ENCODE measurements at places on chromosomes 16 and 17.
A peak's percentile ranks its signal among the peaks of the same experiment; 100 is the strongest.

DNA sequence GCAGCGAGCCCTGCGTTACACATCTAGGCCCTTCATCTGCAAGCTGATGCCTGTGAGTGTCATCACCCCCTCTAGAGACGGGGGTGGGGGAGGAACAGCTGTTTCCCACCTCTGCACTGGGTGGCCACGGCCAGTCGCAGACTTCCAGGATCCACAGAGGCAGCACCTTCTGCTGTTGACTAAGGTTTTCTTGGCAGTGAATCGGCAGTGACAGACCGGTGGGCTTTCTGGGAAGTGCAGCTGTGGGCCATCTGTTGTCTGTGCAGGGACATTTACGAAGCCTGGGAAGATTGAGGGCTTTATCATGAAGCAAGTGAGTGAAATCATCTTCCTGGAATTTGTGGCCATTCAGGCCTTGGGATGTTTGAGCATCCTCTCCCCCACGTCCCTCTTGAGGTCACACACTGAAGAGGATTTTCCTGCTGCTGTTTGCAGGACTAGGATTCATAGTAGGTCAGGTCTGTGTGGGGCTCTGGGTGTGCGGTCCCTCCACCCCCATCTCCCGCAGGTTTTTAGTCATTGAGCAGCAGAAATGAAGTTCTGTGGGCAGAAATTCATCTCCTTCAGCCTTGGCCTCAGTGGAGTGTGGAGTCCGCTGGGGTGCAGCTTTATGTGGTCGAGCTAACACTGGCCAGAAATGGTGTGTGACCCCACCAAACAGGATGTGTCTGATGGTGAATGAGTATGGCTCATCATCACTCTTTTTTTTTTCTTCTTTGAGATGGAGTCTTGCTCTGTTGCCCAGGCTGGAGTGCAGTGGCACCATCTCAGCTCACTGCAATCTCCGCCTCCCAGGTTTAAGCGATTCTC lies 12.0 kb downstream of the PGS1 start:
- DNase-seq: no peak

DNA sequence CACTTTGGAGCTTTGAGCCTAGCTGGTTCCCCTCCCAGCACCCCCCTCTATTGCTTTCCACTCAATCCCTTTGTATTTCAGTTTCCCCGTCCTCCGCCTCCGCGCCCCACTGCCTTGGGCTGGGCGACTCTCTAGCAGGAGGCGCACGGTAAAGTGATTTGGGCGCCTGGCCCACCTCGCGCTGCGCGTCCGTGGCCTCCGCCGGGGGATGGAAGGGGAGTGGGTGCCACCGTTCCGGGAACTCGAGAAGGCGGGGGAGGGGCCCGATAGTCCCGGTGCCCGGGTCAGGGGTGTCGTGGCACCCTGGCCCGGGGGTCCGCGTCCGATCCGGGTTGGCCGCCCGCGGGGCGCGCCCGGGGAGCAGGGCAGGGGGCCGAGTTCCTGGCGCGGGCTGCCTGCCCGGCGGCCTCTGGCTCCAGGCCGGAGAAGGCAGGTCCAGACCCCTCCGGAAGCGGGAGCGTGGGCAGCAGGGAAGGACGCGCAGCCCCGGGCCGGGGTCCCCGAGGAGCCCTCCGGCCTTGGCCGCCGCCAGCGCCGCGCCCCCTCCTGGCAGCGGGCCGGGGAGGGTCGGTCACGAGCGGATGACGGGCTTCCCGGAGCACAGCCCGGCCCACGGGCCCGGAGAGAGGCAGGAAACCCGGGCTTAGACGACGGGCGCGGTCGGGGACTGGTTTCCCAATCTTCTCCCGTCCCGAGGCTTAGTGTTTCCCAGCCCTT lies 15.8 kb downstream of the MEOX1 start:
- no peak for DNase-seq

- no peak for DNase-seq
Observed at GRCh38 chr16:20760346-20760745, 3.5 kb upstream of the ACSM3 start.

- no peak for DNase-seq
Observed at GRCh38 chr17:9241774-9242496, 220.6 kb downstream of the NTN1 start.

DNA sequence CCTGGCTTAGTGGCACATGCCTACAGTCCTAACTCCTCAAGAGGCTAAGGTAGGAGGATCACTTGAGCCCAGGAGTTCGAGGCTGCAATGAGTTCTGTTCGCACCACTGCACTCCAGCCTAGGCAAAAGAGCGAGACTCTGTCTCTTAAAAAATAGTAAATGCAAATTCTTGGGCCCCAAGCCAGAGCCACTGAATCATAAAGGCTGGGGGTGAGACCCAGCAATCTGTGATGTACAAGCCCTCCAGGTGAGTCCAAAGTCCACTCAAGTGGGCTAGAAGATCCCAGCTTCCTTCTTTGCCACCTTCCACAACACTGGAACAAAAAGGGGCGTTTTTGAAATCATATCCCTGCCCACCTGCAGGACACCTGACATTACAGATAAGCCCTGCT lies 16.9 kb downstream of the TRIM25 start:
- no peak for DNase-seq

- DNase-seq: no peak
Observed at GRCh38 chr17:27818401-27819105, 18.2 kb upstream of the NOS2 start.

DNA sequence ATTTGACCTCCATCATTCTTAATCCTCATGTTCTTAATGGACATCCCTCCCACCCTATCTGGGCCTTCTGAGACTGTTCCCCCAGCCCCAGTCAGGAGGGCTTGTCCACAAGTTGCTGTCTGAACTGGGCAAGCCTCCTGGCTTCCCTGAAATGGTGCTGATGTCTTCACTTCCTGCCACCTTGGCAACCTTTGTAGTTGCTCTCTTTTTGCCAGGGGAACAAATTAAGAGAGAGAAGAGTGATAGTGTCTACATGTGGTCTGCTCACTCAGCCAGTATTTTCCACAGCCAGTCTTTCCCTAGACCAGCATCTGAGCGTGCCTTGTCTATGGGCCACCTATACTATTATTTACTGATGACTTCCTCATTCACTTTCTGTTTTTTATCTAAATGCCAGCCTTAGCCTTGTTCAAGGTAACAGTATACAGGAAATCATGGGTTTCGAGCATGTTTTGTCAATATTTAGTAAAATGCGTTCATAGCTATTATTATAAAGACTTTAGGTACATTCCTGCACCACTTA lies 710.1 kb downstream of the MAF start:
- no peak for DNase-seq

GRCh38 chr17:33050611-33051140 lies 59.0 kb downstream of the SPACA3 start:
- no peak for DNase-seq

GRCh38 chr17:64749306-64749705 lies 87.2 kb upstream of the SMURF2 start:
- DNase-seq: no peak

DNA sequence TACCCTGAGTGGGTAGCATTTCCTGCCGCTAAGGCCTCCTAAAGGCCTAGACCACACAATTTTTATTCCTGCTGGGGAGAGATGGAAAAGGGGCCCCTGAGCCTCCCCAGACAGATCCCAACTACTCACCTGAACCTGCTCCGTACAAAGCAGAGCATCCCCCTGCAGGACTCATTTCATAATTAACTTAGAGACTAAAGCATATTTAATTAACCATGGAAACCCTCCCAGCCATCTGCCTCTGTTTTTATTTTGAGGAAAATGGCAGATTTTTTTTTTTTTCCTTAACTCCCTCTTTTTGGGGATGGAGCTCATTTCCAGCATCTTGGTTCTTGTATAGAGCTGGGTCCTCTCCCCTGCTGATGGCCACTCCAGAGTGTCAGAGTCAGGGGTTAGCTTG lies 96.5 kb upstream of the CRHR1 start:
- no peak for DNase-seq

GRCh38 chr16:69833357-69834282 lies 71.5 kb downstream of the WWP2 start:
- peak; percentile 67 for DNase-seq

- DNase-seq: no peak
Observed at GRCh38 chr17:43906951-43907424, 348 bp downstream of the MPP2 start.

- DNase-seq: no peak
Observed at GRCh38 chr17:1947229-1947742, 77.8 kb downstream of the RTN4RL1 start.

GRCh38 chr16:52573365-52574299 lies 26.7 kb upstream of the TOX3 start:
- DNase-seq: no peak

DNA sequence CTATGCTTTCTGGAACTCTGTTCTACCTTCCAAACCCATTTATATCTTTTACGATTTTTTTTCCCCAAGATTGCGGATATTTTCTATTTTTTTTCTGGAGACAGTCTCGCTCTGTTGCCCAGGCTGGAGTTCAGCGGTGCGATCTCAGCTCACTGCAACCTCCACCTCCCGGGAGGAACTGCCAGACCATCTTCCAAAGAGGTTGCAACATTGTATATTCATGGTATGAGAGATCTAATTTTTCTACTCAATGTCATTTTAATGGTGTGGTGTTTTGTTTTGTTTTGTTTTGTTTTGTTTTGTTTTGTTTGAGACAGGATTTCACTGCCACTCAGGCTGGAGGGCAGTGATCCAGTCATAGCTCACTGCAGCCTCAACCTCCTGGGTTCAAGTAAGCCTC lies 8.5 kb upstream of the BMERB1 start:
- no peak for DNase-seq

DNA sequence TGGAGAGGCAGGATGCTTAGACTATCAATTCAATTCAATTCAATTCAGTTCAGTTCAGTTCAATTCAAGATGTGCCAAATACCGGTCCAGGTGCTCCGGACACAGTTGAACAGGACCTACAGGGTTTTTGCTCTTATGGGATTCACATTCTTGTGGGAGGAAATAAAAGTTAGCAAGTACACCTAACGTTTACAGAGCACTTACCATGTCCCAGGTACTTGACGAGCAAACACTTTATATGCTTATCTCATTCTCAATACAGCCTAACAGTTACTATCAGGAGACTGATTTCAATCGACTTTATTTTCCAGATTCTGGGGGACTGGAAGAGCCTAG lies 467 bp upstream of the GDE1 start:
- DNase-seq: no peak

DNA sequence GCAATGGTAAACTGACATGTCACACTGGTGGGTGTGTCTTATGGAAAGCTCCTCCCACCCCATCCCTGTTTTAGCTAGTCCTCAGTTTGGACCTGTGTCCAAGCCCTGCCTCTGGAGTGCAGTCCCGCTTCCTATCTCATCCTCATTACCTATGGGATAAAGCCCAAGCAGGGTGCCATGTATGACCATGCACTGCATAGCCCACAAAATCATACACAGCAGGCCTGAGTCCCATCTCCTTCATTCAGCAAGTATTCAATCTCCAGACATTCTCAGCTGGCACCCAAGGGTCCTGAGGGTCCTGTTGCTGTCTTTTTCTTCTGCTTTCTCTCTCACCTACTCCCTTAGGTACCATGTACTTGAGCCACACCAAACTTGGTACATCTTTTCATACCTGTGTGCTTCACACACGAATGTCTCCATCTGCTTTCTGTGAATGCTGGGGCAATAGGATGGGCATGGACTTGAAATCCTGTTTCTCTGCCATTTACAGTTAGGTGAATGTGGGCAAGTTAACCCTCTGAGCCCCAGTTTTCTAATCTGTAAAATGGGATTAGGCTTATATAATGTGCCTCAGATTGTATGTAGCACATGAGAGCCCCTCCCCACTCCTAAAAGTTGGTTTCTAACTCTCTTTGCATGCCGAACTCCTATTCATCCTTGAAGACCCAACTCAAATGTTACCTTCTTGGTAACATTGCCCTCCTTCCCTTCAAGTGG lies 28.5 kb downstream of the TNS4 start:
- peak; percentile 42 for DNase-seq

DNA sequence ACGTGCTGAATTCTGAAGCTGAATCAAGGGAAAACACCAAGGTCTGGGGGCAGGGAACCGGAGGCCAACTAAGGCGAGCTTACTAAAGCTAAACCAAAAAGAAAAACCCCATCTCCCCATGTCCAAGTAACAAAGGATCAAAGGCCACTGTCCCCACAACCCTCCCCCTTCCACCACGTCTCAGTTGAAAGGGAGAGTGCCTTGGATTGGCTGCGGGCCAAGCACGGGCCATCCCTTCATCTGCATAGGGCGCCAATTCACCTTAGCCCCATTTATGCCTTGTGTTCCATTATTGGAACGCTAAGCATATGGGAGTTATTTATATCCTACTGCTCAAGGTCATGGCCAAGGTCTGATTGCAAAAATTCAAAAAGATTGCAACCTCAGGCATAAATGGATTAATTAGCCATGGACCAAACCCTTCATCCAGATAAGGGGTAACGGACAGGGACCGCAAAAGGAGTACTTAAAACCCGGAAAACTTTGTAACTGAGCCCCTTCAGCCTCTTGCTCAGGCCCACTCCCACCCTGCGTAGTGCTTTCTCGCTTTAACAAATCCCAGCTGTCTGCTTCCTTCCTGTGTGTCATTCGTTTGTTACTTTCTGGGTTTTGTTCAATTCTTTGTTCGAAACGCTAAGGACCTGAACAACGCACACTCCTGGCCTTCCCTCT lies 740 bp upstream of the ATP6V0D1 start:
- no peak for DNase-seq

- DNase-seq: no peak
Observed at GRCh38 chr17:65514082-65514481, 47.4 kb downstream of the AXIN2 start.

DNA sequence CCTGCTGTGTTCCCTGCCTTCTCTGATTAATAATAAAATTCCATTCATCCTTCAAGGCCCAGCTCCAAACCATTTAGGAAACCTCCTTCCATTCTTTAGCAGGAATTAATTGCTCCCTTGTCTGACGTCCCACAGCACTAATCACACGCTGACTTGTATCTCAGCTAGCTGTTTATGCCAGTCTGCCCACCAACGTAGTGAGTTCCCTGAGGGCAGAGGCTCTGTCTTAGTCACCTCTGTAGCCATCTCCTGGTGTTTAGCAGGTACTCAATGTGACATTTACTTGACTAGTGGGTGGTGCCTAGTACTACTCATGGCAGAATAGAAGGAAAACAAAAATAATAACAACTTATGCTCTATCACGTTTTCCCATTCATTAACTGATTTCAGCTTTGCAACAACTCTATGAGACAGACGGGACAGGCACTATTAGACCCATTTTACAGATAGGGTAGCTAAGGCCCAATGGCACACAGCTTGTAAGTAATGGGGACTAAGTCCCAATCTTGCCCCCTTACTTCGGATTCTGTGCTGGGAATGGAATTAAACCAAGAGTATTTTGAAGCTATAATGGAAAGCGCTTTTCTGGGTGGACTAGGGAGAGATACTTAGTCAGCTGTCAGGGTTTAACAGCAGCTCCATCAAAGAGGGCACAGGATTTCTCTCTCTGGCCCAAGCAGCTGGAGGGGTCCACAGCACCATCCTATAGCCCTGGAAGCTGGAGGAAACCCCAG lies 931 bp upstream of the WIPF2 start:
- DNase-seq: peak; percentile 40
